ENCODE measurements at places on chromosomes 6 and 20.

DNA sequence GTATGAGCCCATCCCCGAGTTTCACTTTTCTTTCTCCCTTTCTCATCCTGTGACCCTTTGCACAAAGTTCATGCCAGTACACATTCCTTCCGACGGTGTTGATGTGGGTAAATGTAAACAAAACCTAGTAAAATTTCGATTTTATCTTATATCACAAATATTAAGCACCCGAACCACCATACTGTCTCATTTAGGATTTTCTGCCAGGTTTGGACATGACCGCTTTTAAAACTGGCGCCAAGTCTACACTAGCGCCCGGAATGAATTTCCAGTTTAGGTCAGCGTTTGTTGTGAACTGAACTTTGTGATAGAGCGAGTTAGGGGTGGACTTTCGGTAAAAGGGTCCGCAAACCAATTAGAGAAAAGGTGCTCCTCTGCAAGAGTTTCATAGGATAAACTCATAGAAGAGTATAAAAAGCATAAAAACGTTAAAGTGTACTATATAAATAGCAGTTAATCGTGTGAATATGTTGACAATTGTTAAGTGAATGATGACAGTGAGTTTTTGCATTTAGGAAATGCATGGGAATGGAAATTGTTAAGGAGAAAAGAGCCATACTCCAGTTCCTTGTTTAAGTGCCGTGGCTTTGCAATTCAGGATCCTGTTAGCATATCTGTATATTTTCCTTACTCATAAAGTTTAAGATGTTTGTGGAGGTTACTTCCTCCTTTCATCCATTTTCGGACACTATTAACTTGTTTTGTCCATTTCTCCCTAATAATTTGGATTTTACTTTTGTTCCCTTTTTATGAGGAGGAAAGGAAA, 937 bp downstream of the AKAP7 start:
- no peak for DNase-seq

GRCh38 chr6:159978291-159979135, 9.6 kb downstream of the IGF2R start:
- no peak for DNase-seq

DNA sequence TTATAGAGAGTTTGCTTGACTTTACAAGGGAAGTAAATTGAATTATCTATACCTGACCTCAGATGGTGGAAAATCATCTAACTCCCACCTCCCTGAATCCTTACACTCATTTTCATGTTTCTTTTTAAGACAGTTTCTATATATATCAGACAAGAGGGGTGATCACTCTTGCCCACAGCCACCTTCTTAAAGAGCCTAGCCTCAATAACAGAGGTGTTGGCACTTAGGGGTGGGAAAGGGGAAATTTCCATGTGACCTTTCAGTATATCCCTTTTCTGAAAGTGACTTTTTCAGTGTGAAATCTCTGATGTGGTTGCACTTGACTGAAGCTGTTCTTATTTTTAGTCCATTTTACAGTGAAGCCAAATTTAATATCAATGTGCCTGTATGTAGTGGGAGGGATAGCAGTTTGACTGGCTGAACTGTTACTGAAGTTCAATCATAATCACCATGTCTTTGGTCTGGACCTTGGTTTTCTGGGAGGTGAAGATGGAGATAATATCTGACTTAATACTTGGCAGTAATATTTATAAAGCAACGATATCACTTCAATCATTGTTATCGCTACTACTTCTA, 141.3 kb downstream of the MAP3K7 start:
- no peak for DNase-seq

- DNase-seq, result no peak
These were observed 995 bp downstream of the RSPO4 start for GRCh38 chr20:1001116-1001515.

DNA sequence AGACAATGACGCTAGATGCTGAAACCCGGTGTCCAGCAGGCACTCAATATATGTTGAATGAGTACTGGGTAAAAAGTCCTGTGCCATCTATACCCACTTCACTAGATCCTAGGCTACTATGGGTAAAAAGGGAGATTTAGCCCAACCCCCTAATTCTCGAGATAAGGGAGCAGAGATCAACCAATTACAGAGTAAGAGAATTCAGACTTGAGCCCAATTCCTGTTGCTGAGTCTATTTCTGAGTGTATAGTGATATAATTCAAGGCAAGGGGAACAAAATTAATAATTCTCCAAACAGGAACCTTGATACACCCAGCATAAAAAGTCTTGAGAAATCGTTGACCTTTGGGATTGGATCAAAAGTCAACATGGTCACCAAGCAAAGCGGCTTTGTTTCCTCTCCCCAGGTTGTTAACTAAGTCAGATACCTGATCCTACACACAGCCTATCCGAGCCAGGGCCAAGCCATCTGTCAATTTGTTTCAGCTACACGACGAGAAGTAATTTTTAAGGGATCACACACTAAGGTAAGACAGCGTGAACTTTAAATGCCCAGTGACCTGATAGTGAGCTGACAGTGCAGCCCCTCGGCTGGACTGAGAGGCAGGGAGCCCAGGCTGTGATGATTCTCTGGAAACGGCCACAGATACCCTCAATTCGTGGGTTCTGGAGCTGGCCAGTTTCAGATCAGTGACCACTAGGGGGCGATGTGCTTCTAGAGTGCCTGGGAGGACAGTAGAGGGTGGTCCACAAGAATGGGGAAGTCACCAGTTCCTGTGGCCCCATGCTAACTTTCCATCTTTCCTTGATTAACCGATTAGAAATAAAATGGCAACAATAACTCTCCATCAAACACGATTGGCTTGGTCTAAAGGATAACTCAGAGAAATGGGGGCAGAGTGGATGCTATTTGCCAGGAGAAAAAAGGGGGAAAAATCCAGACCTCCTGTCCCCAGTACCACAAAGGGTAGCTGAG, 46.2 kb downstream of the SLC22A23 start:
- DNase-seq, result no peak

DNA sequence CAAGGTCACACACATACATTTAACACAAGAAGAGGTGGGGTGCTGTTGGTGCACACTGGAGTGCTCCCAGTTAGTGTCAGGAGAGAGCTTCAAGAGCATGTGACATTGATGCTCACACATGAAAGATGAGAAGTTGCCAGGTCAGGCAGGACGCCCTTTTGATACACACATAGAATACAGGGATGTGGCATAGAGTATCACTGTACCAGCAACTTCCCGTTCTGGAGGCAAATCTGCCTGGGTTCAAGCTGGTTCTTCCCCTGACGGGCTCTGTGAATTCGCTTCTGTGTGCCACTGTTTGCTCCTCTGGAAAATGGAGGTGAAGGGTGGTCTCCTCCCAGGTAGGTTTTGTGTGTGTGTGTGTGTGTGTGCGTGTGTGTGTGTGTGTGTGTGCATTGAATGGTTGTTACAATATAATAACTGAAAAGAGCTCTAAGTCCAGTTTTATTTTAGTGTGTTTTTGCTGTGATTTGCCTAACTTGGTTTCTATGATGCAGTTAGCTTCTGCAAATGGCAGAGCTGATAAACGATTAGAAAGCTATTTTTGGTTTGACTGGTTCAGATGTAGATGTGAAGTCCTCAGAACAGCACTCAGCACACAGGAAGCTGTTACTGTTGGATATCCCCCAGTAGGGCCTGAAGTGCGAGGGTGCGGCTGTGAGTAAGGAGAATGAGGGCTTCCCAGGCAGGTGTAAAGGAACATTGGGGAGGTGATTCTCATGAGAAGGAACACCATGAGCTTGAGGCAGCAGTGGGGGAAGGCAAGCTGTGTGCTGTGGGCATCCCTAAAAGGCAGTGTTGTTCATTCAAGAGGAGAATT, 53.4 kb downstream of the HIVEP1 start:
- no peak for DNase-seq

GRCh38 chr20:25273046-25273445, 25.2 kb downstream of the PYGB start:
- DNase-seq, result no peak

DNA sequence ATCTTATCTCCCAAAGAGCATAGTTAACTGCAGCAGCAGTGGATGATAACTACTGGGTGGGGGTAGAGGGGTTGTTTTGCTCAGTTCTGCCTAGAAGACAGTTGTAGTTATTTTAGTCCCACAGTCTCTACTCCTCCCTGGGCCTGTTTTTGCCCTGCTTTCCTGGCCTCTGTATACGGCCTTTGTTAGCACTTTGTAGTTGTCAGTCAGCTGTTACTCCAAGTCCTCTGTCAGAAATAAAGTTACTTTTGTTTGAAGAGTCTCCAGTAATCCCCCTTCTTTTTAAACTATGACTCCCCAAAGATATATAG, 113.9 kb downstream of the SLC16A10 start:
- DNase-seq, result no peak

DNA sequence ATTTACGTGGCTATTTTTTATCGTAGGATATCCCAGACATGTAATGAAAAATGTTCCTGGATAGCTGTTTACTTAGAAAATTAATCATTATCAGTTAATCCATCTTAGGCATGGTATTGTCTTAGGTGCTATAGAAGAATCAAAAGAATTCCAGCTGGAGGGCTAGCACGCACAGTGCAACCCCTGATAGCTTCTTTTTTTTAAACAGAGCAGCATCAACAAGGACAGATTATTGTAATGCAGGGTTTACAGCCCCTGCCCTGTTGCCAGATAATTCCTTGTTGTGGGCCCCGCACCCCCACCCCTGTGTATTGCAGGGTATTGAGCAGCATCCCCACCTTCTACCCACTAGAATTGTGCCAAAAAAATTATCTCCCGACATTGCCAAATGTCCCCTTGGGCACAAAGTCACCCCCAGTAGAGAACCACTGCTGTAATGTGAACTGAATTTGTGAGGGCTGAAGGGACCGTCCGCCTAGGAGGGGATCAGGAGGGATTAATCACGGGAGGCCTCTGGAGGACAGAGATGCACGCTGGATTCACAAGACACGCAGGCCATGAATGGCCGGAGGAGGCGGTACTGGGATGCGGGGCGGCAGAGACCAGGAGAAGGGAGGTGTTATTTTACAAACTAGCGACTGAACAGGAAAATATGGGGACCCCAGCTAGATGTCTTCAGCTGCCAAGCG, 174.6 kb downstream of the ZDHHC14 start:
- DNase-seq, result peak; percentile 44

DNA sequence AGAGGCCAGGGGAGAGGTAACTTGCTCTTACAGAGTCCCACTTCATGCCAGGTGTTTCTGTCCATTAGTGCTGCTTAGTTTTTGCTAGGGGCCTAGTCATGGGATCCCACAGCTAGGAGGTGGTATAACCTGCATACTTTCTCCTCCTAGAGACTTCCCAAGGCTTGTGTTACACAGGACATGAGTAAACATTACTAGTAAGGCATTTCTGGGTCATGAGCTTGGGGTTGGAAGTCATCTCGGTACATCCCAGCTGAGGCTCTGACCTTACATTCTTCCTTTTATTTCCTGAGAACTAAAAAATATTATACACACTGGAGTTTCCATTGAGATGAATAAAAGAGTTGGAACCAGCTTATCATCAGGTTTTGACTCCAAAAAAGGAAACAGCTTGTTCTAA, 20.9 kb upstream of the PNPLA1 start:
- no peak for DNase-seq

DNA sequence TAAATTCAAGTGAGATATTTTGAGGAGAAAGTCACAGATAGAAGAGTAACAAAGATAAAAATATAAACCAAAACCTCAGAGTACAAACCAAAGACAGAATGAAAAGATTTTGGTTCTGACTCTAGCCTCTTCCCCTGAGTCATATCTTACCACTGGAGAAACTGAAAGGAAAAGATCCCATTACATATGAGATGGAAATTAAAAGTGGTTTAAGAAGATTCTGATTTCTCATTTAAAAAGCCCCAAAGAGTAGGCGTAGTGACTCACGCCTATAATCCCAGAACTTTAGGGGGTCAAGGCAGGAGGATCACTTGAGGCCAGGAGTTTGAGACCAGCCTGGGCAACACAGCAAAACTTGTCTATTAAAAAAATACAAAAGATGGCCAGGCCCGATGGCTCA, 30.6 kb downstream of the SPINT4 start:
- no peak for DNase-seq

DNA sequence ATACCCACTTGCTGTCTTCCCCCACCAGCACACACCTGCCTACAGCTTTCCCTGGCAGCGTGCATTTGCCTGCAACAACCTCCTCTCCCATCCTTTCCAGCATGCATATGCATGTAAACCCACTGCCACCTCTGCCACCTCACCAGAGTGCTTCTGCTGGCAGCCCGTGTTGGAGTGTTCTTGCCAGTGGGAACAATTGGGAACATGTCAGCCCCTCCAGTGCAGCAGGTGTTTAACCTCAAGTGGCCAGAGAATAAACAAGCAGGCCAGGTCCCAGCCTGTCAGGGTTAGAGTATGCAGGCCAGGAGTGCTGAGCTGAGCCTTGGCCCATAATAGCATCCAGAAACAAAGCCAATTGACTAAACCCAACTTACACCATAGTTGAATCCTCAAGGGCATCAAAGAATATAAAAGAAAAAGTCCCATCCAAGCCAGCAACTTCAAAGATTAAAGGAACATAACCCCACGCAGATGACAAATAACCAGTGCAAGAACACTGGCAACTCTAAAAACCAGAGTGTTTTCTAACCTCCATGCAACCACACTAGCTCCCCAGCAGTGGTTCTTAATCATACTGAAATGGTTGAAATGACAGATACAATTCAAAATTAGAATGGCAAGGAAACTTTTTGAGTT, 1212.1 kb upstream of the CITED2 start:
- no peak for DNase-seq

DNA sequence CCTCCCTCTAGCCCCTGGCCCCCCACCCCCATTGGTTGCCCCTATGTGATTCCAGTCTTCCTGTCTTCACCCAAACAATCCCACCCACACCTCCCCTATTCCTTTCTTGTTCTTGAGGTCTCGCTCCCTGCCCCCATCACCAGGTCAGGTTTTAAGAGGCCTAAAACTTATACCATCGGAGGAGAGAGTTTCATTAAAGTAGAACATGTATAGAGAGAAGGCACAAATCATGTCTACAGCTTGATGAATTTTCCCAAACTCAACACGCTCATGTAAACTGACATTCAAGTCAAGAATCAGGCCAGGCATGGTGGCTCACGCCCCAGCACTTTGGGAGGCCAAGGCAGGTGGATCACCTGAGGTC, 44.5 kb downstream of the TGM2 start:
- no peak for DNase-seq

Measured in vagina (tissue), 2 donors.